Fibroblast of skin of right quadriceps (primary cell): ENCODE measurements at places on chromosomes 5 and 9.

- no peak for DNase-seq
Measured at GRCh38 chr9:33065157-33066076, 11.1 kb downstream of the SMU1 start.

- DNase-seq, result peak; percentile 74
Measured at GRCh38 chr9:17017931-17018491, 116.8 kb upstream of the CNTLN start.

DNA sequence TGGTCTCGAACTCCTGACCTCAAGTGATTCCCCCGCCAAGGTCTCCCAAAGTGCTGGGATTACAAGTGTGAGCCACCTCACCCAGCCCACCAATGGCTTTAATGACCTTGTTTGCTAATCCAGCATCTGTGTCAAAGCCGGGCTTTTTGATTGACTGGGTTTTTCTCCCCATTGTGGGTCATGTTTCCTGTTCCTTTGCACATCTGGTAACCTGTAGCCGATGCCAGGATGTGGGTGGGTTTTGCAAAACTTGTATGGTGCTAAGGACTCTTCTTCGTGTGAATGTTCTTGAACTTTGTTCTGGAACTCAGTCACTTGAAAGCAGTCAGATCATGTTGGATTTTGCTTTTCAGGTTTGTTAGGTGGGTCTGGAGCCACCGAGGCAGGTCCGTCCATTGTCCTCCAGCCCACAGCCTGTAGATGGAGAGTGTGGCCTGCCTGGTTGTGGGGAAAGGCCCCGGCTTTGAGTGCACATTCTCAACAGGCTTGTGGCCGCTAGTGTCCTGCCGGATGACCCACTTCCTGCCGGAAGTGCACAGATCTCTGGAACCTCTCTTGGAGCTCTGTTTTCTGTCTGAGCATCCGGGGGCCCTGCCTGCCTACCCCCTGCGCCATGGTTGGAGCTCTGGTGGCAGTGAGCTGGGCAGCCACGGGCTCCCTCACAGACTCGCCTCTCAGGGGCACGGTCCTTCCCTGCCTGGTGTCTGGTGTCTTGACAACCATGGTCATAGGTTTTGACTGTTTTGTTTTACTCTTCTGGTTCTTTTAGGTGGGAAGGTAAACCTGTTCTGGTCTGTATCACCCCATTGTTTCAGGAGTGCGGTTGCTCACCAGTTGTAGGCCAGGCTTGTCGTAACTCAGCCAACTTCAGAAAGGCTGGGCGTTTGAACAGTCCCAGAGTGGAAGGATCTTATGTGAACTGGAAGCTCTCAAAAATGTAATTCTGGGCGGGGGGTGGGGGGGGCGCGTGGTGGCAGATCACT is 69.6 kb upstream of the CACNA1B start:
- no peak for DNase-seq

- no peak for DNase-seq
Measured at GRCh38 chr5:112800891-112801290, 60.2 kb upstream of the SRP19 start.

- DNase-seq, result peak; percentile 85
Measured at GRCh38 chr9:89021154-89021803, 30.0 kb downstream of the S1PR3 start.

GRCh38 chr5:155418960-155419579 is 405.5 kb downstream of the KIF4B start:
- DNase-seq, result no peak

DNA sequence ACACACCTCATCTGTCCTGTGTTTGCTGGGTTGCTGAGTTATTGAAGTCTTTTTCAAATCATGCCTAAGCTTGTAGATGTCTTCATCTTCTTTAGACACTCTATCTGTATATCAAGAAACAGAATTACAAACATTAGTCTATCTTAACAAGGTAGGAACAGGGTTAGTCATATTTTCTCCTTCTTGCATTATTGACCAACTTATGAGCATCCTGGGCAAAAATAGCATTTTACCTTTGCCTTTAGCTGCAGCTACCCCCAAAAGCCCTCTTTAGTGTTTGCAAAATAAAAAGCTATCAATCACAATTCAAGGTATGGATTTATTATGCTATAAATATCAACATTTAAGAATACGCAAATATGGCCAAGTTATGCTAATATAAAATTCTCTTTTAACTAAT is 3.4 kb downstream of the PLK2 start:
- DNase-seq, result no peak

DNA sequence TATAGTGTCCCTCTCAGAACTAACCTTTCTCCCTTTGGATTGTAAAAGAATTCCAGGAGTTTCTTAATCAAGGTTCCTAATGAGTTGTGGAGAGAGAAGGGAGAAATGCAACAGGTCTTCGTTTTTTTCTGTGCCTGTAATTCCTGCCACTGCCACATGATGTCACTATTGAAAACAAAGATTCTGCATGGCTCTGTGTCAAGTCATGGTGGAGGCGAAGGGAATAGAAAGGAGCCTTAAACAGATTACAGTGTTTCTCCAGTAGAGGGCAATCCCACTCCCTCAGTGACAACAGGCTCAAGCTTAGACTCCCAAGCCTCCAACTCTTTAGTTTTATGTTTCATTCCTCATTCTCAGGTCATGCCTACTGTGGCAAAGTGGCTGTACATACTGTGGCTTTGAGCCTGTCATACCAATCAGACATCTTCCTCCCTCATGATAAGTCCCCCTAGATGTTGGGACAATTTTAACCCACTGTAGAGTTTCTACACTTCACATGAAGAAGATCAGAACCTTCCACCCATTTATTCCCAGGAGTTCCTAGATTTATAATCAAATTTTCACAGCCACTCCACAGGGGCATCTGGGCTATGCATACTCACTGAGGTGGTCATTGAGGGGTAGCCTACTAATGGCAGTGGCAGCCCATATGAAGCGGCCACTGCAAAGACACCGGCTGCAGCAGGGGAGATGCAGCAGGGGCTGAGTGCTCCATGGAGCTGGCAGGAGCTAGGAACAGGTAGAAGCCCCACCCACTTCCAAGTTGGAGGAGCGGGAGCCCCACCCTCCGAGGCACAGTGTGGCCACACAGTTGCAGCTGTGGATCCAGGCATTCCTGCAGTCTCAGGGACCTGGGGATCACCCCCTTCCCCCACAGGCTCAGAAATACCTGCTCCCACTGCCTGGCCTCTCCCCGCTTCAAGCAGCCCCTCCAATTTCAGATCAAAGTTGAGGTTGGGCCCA is 97.4 kb upstream of the TRIM32 start:
- DNase-seq, result peak; percentile 53

DNA sequence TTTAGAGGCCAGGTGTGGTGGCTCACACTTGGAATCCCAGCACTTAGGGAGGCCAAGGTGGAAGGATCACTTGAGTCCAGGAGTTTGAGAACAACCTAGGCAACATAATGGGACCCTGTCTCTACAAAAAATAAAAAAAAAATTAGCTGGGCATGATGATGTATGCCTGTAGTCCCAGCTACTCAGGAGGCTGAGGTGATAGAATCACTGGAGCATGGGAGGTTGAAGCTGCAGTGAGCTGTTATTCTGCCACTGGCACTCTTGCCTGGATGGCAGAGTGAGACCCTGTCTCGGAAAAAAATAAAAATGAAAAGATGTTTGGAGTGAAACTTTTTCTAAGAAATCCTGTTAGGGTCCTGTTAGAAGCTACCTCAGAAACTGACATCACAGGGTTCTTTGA is 24.2 kb downstream of the OCLN start:
- DNase-seq, result no peak

GRCh38 chr9:123775289-123776284 is 154.3 kb downstream of the DENND1A start:
- no peak for DNase-seq

- no peak for DNase-seq
Measured at GRCh38 chr9:122329597-122329996, 41.2 kb upstream of the PTGS1 start.

GRCh38 chr5:38576442-38576841 is 20.0 kb upstream of the LIFR start:
- DNase-seq, result no peak

DNA sequence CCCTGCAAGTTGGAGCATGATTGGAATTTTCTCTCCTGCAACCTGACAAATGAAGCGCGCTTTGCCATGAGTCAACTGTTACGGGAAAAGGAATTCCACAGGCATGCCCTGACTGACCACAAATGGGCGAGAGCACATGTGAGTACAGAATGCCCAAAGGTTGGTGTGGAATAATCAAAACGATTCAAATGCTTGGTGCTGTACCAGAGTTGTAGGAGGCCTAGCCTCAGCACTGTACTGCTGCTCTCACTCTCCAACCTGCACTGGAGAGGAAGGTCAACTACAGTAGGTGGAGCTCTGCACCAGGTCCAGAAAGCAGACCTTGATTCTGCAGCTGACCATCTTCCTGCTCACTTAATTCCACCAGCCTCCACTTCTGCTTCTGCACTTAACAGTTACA is 406.9 kb upstream of the ACTBL2 start:
- peak; percentile 87 for DNase-seq

DNA sequence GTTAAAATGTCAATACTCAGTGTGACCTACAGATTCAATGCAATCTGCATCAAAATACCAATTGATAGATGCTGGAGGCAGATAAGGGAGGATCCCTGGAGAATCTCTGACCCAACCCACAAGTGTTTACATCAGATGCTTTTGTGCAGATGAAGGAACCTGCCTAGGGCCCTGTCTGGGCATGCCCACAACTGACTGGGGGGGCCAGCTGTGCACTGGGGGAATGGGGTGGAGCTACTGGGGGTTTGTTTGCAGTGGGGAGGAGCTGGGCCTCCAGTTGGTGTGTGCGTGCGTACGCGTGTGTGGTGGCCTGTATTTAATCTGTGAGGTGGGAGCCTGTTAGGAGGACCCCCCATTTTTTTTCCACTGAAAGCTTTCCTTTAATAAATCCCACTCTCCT is 244.9 kb downstream of the TRIM36 start:
- no peak for DNase-seq

GRCh38 chr5:136034984-136035383 is 6.2 kb downstream of the TGFBI start:
- DNase-seq, result no peak

GRCh38 chr9:103913899-103914298 is 180.2 kb upstream of the SMC2 start:
- no peak for DNase-seq

DNA sequence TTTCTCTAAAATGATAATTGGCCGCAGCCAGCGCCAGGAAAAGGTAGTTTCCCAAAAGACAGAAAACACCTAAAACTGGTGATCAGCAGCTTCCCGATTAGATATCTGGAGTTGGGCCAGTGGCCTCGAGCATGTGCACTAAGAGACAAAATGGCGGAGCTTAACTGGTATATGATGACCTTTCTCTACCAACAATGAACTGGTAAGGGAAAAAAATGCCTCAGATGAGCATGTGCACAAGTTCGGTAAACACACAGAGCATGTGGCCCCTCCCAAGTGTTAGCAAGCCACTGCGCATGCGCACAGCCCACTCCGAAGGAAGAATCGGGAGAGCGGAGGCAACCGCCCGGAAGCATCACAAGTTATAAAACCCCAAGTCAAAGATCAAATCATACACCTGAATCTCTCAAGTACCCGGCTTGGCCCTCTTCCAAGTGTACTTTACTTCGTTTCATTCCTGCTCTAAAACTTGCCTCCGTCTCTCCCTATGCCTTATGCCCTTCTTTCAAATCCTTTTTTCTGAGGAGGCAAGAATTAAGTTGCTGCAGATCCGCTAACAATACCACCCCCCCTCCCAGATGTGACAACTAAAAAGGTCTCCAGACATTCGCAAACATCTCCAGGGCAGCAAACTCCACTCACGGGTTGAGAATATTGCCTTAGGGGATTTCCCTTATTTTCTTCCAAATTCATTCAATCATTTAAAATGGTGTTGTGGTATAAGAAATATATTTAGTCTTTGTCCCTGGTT is 15.0 kb upstream of the PTBP3 start:
- DNase-seq, result peak; percentile 65

GRCh38 chr5:155738616-155739015 is 588.3 kb upstream of the SGCD start:
- DNase-seq, result no peak

DNA sequence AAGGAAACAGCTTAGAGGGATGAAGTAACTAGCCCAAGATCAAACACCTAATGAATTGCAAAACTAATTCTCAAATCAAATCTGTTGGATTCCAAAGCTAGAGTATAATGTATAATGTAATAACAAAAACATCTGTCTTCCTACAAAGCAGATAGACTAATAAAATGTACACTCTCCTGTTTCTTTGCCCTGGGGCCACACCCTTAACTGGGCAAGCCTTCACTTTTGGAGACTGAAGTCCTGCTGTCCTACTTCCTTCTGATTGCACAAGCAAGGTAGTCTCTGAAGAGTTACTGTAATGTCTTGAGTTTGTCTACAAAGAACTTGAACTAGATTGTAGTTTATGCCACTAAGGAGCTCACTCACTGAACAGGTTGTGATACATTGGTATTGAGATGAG is 2.5 kb downstream of the TTC1 start:
- no peak for DNase-seq

GRCh38 chr9:109256336-109256735 is 64.5 kb downstream of the EPB41L4B start:
- peak; percentile 76 for DNase-seq

DNA sequence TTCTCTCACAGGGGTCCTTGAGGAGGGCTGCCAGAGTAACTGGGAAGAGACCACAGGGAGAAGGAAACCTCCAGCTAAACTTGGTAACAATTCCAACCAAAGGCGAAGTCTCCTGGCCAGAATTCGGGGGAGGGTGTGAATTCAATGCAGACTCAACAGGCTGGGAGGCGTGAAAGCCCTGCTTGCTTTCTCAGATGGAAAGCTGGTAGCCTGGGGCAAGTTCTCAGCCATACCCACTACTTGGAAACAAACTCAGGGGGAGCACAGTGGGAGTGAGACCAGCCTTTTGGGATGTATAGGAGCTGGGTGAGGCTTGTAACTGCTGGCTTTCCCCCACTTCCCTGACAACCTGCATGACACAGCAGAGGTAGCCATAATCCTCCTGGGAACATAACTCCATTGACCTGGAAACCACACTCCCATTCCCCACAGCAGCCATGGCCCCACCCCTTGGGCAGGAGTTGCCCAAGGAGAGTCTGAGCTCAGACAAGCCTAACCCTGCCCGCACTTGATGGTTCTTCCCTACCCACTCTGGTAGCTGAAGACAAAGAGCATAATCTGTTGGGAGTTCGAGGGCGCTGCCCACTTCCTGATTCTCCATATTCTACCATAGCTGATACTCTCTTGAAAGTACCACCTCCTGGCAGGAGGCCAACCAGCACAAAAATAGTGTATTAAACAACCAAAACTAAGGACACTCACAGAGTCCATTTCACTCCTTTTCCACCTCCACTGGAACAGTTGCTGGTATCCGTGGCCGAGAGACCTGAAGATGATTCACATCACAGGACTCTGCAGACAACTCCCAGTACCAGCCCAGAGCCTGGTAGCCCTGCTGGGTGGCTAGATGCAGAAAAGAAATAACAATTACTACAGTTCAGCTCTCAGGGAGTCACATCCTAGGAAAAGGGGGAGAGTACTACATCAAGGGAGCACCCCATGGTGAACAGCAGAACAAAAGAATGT is 123.8 kb downstream of the FAM170A start:
- DNase-seq, result no peak
